ENCODE measurements at places on chromosomes 7 and 10. TPM values are rescaled to one million over a fixed set of nuclear protein-coding genes. Genes with fewer than 3 reads are reported as not detected.

GRCh38 chr10:115250784-115251183, 157.6 kb downstream of the ATRNL1 start:
- DNase-seq: no peak

- no peak for DNase-seq
These were observed 80.5 kb upstream of the INSYN2A start for GRCh38 chr10:127276794-127277462.

DNA sequence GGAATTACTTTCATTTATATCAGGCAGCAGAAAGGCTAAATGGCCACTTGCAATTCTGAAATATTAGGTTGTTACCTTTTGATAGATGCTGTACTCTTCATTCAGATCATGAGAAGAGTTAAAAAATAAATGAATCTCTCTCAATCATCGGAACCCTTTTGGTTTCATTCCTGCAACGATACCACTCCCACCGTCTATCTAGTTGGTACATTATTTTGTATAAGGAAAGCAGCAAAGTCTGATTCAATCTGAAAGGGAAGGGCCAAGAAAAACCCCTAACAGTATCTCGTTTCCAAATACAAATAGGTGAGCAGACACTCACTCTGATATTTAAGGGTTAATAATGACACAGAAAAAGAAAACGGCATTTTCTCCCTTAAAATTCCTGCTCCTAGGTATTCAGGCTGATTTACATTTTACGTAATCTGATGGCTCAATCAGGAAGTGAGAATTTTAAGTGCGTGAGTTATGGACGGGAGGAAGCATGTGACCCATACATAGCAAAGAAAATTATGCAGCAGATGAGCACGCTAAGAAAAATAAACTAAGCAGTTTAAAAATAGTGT, 209.4 kb upstream of the KLF14 start:
- no peak for DNase-seq

- DNase-seq: no peak
These were observed 7.1 kb downstream of the NACAD start for GRCh38 chr7:45081670-45081974.

- peak; percentile 41 for DNase-seq
These were observed 31.5 kb downstream of the CREB3L2 start for GRCh38 chr7:137970253-137970975.

TIMM23 gene
- 90.3 TPM for total RNA-seq

DNA sequence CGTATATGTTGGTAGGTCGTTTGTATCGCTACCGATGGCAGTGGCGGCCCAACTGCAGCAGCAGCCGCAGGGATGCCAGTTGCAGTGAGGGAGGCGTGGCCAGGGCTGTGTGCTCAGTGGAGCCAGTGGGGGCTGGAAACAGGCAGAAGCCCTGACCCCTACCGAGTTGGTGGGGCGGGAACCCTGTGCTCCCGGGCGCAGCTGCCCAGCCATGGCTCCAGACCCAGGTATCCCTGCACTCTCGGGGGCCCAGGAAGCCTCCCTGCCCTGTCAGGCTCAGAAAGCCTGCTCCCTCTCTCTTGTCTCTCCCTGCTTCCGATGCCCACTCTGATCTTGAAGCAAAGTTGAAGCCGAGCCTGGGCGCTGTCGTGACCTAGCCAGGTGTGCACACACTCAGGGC, 78.6 kb upstream of the ITGB1 start:
- DNase-seq: no peak

DNA sequence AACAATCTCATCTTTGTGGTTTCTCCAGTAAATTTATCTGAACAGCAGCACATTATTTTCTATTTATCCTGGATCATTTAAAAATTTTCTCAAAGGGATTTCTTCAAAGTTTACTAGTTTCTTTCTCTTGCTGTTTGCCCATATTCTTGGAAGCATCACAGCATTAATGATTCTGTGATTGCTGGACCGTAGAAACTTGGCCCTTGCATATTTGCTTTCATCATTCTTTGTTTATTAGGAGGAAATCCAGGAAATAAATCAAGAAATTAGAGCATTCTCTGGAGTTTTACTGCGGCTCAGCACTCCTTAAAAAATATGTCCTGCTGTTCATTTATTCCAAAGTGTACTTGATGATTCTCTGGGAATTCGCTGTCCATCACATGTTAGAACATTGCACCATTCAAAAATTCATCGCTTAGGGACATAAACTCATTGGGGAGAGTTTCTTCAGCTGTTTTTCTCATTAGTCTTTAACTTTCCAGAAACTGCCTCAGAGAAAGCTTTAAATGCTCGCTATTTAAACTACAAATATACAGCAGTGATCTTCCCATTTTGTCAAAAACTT, 264.0 kb upstream of the CDC14C start:
- no peak for DNase-seq

- no peak for DNase-seq
These were observed 20.1 kb downstream of the CNPY1 start for GRCh38 chr7:155526225-155526624.

GRCh38 chr7:90271753-90272152, 26.8 kb downstream of the CFAP69 start:
- no peak for DNase-seq

TCTN3 gene
- 9.1 TPM for total RNA-seq

OR9A2 gene
- not detected for total RNA-seq

C7orf57 gene
- not detected for total RNA-seq

DNA sequence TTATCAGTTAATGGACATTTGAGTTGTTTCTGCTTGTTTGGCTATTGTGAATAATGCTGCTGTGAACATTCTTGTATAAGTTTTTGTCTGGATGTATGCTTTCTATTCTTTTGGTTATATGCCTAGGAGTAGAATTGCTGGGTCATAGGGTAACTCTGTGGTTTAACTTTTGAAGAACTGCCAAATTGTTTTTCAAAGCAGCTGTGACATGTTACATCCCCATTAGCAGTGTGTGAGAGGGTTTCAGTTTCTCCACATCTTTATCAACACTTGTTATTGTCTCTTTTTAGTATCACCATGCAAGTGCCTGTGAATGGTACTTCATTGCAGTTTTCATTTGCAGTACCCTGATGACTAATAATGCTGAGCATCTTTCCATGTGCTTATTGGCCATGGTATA, 2.1 kb upstream of the NDUFB8 start:
- DNase-seq: no peak

DNA sequence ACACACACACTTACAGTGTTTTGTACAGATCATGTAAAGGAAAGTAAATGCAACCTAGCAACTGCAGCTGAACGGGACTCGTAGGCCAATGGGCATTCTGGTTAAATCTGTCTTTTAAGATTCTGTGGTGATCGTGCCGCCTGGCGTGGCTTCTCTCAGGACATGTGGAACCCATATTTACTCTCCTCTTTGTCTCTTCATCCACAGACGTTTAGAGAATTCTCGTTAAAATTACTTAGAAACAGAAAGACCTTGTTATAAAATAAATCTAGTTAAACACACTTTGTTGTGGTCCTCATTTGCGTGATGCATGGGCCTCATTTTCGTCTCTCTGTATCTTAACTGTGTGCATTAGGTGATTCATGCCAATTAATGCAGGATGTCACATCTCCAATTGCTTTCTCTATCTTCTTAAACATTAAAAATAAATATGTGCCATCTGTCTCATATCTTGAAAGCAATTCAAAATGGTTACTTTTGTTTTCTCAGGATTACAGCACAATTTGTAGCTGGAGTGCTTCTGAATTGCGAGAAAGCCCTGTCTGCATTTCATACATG, 11.5 kb downstream of the KLF6 start:
- DNase-seq: no peak

DNA sequence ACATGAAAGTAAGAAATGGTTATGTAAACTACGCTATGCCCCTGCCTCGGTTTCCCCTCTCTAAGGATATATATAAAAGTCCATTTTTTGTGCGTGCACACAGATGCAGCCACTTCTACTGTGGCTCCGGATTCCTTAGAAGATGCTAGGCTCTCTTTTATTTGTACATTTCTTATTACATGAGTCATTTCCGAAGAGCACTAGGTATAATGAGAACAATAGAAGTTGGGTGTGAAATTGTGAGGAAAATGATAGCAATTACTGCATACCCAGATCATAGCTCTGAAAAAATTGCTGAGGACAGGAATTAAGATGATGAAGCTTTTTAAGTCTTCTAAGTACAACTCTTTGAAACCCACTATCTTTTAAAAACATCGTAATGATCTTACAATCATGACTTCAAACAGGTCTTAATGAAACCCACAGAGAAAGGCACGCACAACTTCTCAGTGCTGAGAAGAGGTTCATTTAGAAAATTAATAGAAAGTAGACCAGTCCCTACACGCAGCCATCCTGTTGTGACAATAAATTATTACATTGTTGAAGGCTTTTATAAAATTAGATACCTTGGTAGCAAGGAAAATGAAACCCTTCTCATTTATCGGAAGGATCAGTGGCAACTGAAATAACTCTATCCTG, 96.2 kb upstream of the FGFR2 start:
- DNase-seq: no peak

GRCh38 chr7:44331682-44332081, 6.3 kb upstream of the CAMK2B start:
- no peak for DNase-seq

DNA sequence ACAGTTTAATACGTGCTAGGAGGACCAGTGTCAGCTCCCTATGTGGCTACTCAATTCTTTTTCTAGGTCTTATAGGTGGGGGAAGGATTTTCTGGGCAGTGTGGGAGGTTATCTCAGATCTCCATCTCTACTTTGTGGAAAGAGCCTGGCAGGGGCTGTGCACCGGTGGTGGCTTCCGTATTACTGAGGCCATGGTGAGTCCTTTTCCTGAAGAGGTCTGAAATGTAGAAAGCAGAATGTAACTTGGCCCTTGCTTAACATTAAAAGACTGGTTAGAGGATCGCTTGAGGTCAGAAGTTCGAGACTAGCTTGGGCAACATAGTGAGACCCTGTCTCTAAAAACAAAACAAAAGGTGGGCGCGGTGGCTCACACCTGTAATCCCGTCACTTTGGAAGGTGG, 2.7 kb upstream of the TPST1 start:
- DNase-seq: no peak

DNA sequence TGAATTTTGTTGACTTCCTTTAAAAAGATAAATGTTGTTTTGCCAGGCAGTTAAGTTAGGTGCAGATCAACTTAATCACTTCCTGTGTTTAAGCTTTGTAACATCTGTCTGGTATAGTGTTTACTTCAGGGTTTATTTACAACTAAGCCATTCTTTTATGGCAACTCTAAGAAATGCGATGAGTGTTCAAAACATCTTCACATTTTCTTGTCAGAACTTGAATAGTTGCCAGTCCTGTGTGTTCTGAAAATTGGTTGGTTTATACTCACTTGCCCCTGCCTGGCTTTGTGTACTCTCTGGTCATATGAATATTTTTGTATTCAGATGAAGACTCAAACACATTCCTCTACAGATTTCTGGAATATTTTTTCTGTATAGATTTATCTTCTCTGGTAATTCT, 327.2 kb downstream of the MDFIC start:
- no peak for DNase-seq

ERVW-1 gene
- not detected for total RNA-seq

DNA sequence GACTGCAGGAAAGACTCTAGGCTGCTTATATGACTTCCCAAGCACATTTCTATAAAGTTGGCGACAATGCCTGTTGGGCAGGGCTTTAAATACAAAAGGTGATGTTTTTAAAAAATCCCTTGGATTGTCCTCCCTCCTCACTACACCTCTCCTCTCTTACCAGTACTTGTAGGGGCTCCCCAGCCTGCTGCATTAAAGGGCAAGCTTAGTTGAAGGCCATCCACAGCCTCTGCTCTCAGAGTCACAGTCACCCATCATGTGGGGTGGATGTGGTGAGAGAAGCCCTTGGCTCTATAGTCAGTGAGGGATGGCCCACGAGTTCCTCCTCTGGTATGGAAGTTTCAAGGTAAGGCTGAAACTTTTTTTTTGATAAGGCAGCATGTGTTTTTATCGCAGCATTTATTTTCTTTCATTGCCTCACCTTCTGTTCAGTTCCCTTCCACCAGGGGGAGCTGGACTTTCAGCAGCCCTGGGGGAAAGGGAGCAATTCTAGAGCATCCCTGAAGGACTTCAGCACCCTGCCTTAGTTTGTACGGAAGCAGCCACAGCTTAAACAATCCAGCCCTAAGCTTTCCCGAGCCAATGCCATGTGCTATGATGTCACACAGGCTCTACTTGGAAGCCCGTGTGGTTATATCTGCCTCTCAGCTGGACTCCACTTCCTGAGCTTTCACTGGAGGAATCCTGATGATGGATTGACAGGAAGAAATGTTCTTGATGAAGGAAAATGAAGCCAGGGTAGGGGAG, 131.9 kb downstream of the CALCR start:
- DNase-seq: no peak

DNA sequence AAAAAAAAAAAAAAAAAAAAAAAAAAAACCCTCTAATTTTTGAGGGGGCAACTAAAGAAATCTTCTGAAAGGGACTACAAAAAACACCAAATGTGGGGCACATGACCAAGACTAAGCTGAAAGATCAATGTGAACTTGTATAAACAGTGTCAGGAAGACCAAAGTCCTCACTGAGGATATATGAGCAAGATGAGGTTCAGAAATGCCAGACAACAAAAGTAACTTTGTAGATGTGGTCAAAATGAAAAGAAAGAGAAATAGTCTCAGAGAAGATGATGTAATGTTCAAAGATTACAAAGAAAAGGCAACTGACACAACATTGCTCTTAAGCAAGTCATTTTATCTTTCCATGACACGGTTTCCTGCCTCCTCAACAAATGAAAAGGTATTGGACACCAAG, 48.7 kb upstream of the PTPRZ1 start:
- DNase-seq: no peak

- DNase-seq: no peak
These were observed 3.4 kb downstream of the VPS50 start for GRCh38 chr7:93235541-93235940.

- DNase-seq: no peak
These were observed 39.1 kb downstream of the MINDY3 start for GRCh38 chr10:15821046-15821683.

DNA sequence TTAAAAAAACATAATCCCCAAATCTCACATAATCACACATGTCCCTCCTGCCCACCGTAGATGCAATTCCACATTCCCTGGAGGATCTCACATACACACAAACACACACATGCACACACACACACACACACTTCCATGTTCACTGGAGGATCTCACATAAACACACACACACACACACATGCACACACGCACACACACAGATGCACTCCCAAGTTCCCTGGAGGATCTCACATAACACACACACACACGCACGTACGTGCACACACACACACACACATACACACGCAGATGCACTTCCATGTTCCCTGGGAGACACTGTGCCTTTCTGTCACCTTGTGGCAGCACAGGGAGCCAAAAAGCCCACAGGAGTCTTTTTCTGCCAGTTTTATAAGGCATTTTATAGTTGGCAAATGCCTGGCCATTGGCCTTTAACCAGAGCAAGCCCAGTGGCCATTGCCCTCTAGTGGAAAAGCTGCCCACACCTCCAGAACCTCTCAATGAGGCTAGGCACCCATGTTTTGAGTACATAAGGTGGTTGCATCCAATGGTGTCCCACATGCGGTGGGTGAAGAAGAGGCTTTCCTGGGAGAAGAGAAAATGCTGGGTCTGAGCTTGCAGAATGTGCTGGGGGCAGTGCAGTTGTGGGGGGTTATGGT, 115.4 kb upstream of the ACBD5 start:
- no peak for DNase-seq

GRCh38 chr7:106047184-106047583, 64.9 kb downstream of the SYPL1 start:
- DNase-seq: no peak

BEND7 gene
- total RNA-seq: 27.6 TPM

- DNase-seq: no peak
These were observed 113.5 kb downstream of the LARP4B start for GRCh38 chr10:818010-818409.
